ENCODE measurements at places on chromosomes 11 and 22.
A peak's percentile ranks its signal among the peaks of the same experiment; 100 is the strongest.

GRCh38 chr22:17013396-17014100 lies 5.5 kb upstream of the GAB4 start:
- DNase-seq: no peak

- peak; percentile 33 for DNase-seq
Measured at GRCh38 chr22:44314425-44315067, 1.8 kb upstream of the SHISAL1 start.

DNA sequence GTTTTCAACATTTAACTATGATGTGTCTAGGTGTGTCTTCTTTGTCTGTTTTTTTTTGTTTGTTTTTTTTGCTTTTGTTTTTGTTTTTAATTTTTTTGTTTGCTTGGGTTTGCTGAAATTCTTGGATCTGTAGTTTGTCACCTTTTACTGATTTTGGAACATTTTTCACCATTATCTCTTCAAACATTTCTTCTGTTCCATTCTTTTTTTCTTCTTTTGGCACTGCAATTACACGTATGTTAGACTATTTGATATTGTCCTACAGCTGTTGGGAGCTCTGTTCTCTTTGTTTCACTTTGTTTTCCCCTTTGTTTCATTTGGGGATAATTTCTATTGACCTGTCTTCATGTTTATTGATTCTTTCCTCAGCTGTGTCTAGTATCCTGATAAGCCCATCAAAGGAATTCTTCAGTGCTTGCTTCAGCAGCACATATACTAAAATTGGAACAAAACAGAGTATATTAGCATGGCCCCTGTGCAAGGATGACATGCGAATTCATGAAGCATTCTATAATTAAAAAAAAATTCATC lies 60.8 kb downstream of the KREMEN1 start:
- no peak for DNase-seq

GRCh38 chr11:69126286-69126685 lies 29.4 kb upstream of the SMIM38 start:
- DNase-seq: no peak

- no peak for DNase-seq
Measured at GRCh38 chr11:116778556-116778955, 5.8 kb upstream of the BUD13 start.

DNA sequence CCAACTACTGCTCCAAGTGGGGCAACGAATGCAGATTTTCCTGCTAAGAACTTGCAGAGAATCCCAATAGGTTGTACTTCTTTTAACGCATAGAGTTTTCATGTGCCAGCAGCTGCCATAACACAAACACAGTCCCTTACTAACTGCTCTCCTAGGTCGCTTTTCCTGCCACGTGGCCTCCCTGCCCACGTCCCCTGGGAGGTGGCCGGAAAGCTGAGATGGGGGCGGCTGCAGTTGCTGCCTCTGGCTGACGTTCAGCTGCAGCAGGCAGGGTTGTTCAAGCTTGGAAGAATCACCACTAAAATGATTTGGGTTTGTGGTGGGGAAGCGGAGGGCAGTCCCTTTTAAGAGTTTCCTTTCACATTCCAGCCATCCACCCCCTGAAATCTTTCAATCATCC lies 39.3 kb downstream of the ZNF202 start:
- DNase-seq: no peak

DNA sequence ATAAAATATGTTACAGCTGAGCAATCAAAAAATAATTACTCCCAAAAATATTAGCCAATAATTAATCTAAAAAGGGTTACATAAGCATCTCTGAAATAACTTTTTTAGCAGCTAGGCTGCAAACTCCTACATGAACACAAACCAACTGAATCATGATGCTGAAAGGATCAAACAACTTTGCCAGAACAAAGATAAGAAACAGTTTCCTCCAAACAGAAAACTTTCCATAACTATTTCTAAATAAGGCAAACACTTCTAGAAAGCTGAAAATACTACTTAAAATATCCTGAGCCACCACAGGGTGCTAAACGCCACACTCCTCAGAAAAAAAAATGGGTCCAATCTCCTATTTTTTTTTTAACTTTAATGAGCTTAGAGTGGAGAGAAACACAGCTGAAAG lies 68.6 kb upstream of the ARHGAP32 start:
- DNase-seq: no peak

DNA sequence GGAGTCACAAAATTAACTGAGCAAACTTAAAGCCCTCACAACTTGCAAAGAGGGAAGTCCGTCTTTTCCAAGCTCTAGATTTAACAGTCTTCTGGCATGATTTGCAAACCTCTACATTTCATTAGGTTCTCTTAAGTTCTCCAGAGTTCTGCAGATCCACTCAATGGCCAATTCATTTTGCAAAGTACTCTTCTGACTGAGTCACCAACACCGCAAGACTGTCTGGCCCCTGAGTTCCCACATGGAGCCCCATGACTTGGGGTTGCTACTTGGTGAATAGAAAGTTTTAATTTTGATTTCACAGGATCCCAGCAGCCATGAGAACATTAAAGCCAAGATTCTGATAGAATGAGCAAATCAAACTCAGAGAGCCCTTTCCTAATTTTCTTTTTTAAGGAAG lies 134.5 kb downstream of the PLEKHA7 start:
- DNase-seq: no peak

- no peak for DNase-seq
Measured at GRCh38 chr11:134120143-134120850, 51.4 kb downstream of the JAM3 start.

DNA sequence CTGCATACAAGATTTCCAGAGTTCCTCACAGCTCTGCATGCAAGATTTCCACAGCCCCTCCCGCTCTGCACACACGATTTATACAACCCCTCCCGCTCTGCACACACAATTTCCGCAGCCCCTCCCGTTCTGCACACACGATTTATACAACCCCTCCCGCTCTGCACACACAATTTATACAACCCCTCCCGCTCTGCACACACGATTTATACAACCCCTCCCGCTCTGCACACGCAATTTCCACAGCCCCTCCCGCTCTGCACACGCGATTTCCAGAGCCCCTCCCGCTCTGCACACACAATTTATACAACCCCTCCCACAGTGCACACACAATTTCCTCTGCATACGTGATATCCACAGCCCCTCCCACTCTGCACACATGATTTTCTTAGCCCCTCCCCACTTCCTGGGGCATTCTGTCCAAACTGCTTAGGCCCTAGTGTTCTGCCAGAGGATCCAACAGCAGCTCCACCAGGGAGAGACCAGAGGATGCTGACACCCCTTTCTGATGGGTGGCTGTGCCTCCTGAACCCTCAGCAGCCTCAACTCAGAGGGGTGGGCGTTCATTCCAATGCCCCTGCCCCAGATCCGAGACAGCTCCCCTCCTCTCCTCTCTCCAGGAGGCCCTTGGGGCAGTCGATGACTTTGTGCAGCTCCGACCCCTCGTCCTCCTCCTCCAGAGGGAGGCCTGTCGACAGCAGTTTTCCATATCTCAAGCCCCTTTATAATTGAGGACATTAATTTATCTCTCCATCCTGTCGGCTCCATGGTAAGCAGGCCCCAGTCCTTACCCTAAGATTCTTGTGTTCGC lies 671.7 kb downstream of the BRD1 start:
- DNase-seq: no peak

DNA sequence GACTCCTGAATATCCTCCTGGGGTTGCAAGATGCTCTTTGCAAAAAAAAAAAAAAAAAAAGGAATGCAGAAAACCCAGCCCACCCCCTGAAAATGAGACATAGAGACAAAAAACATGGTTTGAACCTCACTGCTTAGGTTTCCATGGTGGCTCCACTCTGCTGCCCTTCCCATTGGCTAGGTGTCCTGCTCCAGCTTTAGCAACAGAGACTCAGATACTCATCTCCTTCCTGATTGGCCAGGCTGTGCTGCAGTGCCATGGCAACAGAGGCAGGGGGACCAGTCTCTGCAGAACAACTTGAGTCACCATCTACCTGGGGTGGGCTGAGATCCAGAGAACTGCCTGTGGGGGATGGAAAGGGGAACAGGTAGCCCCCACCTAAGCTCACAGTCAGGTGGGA lies 17.4 kb upstream of the YWHAH start:
- no peak for DNase-seq

GRCh38 chr11:9765320-9766101 lies 101.6 kb downstream of the SWAP70 start:
- no peak for DNase-seq

- no peak for DNase-seq
Measured at GRCh38 chr22:21054046-21054713, 8.4 kb downstream of the LRRC74B start.

DNA sequence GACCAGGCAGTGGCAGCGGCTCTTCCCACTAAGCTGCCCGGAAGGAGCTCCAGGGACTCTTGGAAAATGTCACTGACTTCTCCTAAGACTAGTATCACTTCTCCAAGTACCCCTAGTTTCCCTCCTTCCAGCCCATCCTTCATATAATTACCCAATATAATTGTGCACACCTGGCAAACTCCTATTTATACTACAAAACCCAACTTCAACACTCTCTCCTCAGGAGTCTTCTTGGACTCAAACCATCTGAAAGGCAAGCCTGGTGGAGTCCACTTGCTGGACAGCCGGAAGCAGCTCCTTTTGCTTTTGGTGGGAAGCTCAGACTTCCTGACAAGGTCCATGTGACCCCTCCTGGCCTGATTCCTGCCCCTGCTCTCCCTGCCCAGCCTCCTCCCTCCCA lies 955.9 kb downstream of the TBC1D22A start:
- DNase-seq: no peak
